ENCODE measurements at places on chromosomes 4 and X.

DNA sequence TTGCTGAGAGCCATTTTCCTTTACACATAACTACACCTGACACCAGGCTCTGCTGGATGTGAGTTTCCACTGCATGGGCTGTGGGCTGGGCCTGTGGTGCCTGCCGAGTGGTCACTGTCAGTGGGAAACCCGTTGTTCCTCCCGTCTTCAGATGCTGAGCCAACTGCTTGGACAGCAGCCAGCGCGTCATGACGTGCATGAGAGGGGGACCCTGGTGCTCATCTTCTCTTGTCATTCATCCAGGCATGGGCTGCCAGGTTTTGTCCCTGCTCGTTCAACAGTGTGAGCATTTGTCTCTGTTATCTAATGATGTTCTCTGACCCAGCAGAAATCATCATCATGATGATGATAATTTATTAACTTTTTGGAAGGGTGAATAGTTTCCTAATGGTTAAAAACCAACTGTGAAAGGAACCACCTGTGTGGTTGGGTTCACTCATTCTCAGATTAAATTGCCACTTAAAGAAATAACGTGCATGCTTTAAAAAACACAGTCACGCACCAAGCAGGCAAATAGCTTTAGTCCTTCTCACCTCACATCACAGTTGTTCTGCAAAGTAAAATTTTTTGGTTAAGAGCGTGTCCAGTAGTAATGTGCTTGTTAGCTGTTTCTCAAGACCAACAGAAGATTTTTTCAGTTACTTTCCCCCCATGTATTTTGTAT, 19.9 kb upstream of the CLDN34 start:
- no peak for DNase-seq

DNA sequence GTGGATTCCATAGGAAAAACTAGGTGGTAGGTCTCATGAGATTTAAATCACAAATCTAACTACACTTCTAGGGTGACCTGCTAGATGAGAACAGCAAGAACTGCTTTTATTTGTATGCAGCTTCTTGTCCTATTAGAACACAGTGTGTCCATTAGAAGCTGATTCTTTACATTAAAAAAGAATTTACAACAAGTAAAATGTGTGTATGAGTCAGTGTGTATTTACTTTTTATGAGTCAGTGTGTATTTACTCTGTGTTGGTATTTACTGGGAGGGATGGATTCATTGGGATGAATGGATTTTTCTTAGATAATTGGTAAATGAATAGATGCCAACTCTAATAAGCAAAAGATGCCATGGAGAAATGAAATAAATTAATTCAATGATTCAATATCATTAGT, 40.6 kb upstream of the XPNPEP2 start:
- no peak for DNase-seq

DNA sequence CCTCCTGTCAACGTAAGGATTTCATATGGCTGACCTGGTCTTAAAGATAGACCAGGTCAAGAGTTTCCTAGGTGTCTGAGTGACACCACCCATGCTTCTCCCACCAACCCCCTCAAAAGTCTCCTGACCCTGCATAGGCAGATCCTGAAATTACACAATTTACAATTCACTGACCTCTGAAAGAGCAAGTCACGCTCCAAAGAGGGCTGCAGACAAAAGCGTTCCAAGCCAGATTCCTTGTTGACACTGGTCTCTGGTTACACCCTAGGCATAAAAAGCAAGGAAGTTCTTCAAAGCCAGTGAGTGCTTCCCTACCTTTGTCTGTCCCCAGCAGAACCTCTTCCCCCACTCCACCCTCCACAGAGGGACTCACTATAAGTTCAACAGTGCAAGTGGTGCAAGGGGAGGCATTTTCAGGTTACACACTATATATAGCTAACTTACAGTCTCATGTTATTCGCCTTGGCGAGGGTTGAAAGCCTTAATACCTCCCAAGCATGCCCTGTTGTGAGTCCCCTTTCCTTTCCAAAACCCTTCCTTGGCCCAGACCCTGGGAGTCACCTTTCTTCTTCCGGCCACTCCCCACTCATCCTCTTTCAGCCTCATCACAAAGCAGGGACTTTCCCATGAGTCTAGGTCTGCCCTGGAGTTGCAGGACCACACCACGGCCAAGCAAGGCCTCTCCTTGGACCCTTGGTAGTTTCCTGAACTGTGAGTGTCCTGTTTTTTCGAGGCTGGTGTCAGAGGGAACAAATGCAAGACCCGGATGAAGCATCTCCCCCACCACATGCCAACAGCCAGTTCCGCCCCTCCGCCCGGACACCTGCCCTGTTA, 58.0 kb upstream of the KLF3 start:
- DNase-seq: no peak

GRCh38 chrX:68902706-68903504, 74.1 kb downstream of the EFNB1 start:
- no peak for DNase-seq

DNA sequence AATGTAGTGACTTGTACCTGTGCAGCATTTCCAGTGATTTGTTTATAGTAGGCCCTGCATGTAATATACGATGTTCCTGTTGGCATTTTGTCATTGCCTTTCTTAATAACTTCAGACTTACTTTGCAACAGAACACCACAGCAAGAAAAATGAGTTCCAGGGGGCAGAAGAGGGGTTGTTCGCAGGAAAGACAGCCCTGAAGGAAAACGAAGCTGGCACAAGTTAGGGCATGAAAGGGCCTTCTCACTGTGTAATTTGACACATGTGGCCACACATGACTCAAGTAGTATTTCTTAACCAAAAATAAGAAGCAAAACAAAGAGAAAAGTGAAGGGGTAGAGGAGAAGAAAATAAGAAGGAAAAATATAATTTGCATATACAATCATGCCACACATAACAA, 265.8 kb upstream of the SMIM31 start:
- no peak for DNase-seq

DNA sequence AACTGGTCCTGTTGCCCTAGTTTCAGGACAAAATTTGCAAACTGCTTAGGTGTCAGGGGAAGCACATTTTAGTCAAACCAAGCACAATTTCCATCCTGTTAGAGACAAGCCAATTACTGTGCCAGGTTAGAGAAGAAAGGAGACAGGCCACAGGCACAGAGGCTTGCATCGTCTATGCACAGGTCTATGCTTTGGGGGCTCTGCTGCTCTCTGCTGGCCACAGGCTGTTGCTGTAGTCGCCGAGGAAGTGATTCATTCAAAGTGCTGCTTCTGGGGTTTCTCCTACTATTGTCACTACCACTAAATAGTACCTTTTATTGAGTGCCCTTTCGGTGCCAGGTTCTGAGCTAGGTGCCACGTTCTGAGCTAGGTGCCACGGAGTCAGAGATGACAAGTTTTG, 45.5 kb downstream of the VGLL1 start:
- DNase-seq: peak; percentile 36

- no peak for DNase-seq
Measured at GRCh38 chr4:77471821-77472495, 133.7 kb upstream of the CXCL13 start.

DNA sequence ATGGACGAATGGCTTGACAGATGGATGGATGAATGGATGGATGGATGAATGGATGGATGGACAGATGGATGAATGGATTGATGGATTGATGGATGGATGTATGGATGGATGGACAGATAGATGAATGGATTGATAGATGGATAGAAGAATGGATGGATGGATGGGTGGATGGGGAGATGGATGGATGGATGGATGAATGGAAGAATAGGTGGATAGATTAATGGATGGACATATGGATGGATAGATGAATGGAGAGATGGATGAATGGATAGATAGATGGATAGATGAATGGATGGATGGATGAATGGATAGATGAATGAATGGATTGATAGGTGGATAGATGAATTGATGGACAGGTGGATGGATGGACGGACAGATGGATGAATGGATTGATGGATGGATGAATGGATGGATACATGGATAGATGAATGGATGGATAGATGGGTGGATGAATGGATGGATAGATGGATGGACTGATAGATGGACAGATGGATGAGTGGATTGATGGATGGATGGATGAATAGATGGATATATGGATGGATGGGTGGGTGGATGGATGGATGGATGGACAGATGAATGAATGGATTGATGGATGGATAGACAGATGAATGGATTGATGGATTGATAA, 33.9 kb downstream of the PSAPL1 start:
- no peak for DNase-seq

- DNase-seq: no peak
Measured at GRCh38 chrX:141641138-141641537, 51.6 kb downstream of the SPANXA2 start.

DNA sequence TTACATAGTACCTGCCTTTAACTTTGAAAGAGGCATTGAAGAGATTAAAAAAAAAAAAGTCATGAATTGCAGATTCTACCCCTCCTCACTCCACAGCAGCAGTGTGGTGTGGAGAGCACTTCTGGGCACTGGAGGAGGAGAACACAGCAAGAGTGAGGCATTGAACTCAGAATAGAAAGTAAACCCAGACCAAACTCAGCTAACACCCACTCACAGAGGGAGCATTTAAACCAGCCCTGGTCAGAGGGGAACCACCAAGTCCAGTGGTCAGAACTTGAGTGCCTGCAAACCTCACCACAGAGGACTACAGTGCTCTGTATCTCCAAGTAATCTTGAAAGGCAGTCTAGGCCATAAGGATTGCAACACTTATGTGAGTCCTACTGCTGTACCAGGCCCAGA, 15.6 kb upstream of the UGT2A1 start:
- no peak for DNase-seq

GRCh38 chrX:15926622-15927021, 72.0 kb upstream of the AP1S2 start:
- no peak for DNase-seq

- no peak for DNase-seq
Measured at GRCh38 chr4:154032914-154033313, 244.0 kb upstream of the SFRP2 start.

- no peak for DNase-seq
Measured at GRCh38 chr4:184695178-184695896, 38.6 kb downstream of the CENPU start.

GRCh38 chr4:19880206-19880605, 371.5 kb upstream of the SLIT2 start:
- no peak for DNase-seq

DNA sequence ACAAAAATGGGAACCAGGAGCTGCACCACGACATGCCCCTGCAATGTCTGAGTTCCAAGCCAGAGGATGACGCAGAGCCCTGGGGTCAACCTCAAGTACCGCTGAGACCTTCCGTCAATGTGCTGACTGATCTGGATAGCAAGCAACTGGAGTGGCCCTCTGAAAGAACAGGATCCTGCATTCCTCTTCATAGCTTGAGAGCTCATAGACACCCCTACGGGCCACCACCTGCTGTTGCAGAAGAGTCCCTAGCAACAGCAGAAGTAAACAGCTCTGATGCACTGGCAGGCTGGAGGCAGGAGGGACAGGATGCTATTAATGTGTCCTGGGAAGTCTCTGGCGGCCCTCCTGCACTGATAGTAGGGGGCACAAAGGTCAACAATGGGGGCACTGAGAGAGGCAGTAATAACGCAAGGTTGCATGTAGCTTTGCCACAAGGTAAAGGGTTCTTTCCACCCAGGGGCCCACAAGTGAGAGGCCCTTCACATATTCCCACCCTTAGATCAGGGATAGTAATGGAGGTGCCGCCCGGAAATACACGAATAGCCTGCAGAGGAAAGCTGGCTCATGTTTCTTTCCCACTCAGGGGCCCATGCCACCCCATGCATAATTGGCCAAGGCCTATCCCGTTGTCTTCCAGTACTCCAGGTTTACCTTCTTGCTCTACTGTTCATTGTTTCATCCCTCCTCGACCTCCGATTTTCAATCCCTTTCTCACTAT, 1.3 kb downstream of the PRR32 start:
- no peak for DNase-seq

DNA sequence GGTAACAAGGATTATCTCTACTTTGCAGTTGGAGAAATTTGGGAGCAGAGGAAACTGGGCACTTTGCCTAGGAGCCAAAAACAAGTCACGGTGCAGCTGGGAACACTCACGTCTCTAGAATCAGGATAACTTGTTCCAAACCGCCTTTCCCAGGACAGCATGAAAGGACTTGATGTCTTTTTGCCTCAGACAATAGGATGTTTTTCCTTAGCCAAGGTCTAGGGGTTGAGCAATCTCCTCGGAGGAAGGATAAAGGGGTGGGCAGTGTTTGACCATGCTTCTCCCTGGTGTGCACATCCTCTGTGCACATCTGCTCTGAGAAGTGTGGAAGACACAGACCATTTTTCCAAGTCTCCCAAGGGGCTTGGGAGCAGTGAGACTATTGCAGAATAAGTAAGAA, 1.7 kb upstream of the SPARCL1 start:
- no peak for DNase-seq

- no peak for DNase-seq
Measured at GRCh38 chrX:38973322-38973721, 172.1 kb downstream of the MID1IP1 start.

GRCh38 chr4:167233685-167234315, 494 bp downstream of the SPOCK3 start:
- DNase-seq: peak; percentile 2

DNA sequence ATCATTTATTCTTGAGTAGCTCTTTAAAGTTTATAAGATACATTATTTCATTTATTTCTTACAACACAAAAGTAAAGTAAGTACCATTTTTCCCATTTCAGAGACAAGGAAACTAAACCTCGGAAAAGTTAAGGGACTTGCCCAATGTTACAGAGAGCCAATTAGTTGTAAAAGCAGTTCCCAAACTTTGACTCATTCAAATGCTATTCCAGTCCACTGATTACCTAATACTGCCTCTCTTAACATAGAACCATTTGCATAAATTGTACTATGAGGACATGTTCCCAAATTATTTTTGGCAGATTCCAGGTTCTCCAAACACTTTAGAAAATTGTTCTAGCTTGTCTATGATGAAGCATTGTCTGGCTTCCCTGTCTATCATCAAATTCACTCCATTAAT, 45.6 kb upstream of the GRIA3 start:
- DNase-seq: no peak

DNA sequence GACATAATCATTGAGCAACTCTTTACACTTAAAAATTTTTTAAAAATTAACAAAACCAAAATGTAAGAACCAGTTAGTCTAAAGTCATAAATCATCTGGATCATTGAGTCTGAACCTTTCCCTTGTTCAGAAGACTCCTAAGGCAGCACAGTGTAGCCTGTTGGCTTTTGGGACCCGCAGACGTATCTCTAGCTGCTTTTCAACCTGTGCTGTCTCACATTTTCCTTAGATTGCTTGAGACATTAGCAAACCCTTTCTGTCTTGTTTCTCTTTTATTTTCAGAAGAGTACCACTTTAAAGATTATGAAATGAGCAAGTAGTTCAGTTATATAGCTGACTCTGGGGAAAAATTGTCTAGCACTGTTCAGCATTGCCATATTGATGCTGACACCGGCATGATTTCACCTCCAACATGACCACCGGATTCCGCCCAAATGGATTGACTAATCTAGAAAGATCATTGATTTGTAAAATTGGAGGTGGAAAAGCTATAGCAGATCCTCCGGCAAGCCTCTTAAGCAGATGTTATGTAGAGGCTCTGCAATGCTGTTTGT, 8.9 kb downstream of the TCEANC start:
- no peak for DNase-seq

- DNase-seq: no peak
Measured at GRCh38 chr4:73607375-73608033, 12.7 kb downstream of the RASSF6 start.

Data from brain microvascular endothelial cell (primary cell).